Activated CD4-positive, alpha-beta T cell treated with anti-CD3 and anti-CD28 coated beads, Interleukin-10, Interleukin-2, amounts not matched to agents 100 ng/mL and 50 ng/mL, durations not matched to agents 16 hours and 8 hours (primary cell): ENCODE measurements at places on chromosomes 13 and 19.

- no peak for DNase-seq
Observed at GRCh38 chr13:98844021-98844420, 91.5 kb upstream of the SLC15A1 start.

GRCh38 chr19:5341448-5341820 is 822 bp upstream of the PTPRS start:
- DNase-seq: no peak

DNA sequence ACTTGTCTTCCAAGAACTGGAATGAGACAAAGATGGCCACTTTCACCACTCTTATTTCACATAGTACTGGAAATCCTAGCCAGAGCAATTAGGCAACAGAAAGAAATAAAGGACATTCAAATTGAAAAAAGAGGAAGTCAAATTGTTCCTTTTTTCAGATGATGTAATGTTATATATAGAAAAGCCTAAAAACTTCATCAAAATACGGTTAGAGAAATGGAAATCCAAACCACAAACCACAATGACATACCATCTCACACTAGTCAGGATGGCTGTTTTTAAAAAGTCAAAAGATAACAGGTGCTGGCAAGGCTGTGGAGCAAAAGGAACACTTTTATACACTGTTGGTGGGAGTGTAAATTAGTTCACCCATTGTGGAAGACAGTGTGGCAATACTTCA is 113.3 kb upstream of the SPRY2 start:
- DNase-seq: peak; percentile 1

GRCh38 chr19:45467456-45468158 is at the start of gene FOSB:
Gene FOSB (plus strand): TSS chr19:45467996. CDS start chr19:45468587, 591 bp downstream.
- DNase-seq: peak; percentile 96

- DNase-seq: no peak
Observed at GRCh38 chr19:58556622-58557220, 1.7 kb downstream of the UBE2M start.

DNA sequence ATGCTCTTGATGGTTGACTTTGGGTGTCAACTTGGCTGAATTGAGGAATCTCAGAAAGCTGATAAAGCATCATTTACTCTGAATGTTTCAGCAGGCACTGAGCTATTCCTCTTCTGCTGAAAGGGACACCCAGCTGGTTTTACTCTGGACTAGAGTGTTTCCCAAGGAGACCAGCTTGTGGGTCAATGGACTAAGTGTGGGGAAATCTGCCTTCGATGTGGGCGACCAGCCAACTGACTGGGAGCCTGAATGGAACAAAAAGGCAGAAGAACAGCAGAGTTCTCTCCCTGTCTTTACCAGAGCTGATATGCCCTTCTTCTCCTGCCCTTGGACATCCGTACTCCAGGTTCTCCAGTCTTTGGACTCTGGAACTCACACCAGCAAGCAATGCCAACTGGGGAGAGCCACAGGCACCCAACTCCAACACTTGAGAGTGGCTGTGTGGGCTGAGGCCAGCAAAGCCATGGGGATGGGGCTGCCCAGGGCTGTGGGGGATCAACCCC is 32.2 kb downstream of the MRPL57 start:
- DNase-seq: no peak

- DNase-seq: no peak
Observed at GRCh38 chr13:99022941-99023340, 45.1 kb upstream of the DOCK9 start.

DNA sequence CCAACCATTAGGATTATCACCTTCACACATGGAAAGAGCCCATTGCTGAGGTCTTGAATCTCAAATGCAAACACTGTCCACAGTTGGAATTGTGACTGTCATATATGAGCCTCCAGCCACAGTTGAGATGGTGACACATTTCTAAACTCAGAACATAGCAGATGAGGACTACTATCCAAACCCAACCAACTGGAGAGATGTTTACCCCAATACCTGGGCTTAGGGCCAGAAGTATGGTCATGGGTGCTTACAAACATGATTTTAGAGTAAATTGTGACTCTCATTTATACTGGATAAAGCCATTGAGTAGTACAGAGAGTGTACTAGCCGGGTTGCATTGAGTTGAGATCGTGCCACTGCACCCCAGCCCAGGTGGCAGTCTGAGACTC is 14.0 kb upstream of the ZNF681 start:
- DNase-seq: no peak

DNA sequence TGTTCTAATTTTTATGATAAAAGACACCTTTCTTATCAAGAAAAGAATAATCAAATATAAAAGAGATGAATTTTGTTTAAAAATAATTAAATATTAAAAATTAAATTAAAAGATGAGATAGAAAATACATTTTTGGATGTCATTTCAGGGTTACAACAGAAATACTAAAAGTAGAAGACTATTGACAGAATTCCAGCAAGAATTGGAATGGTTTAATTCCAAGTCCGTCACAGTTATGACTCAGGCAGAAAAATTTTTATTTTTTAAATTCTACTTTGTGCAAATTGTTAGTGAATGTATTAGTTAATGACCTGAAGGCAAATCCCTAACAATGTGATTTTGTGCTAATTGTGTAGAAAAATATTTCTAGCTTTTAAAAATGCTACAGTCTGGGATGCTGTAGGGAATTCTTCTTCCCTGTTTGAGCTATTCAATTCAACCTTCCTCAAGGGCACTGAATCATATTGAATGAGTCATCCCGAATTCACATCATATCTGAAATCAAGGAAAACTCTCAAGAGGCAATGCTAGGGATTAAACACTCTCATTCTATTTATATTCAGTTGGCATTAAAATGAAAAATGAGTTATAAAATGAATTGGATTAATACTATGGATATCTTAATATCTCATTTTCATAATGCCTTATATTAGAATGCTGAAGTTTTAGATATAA is 633.5 kb upstream of the ATXN8OS start:
- DNase-seq: no peak

DNA sequence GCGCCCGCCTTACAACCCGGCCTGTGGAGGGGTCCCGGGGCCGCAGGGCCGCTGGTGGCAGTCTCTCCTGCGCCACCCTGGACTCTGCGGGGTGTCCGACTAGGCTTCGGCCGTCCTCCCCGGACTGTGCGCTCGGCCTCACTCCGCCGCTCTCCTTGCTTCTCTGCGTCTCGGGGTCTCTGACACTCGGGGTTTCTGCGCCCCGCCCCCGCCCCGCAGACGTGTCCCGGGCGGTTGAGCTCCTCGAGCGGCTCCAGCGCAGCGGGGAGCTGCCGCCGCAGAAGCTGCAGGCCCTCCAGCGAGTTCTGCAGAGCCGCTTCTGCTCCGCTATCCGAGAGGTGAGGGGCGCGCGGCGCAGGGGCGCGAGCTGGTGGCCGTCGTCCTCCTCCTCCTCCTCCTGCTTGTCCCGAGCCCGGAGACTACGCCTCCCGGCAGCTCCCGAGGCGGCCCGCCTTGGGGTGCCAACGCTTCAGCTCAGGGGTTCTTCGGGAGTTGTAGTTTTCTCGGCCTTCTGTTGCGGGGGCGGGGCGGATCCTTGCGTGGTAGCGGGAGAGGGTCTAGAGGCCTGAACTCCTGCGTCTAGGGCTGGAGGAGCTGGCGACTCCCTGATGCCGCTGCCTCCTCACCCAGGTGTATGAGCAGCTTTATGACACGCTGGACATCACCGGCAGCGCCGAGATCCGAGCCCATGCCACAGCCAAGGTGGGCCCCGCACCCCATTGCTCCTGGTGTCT is 627 bp downstream of the LIN7B start:
- peak; percentile 61 for DNase-seq

DNA sequence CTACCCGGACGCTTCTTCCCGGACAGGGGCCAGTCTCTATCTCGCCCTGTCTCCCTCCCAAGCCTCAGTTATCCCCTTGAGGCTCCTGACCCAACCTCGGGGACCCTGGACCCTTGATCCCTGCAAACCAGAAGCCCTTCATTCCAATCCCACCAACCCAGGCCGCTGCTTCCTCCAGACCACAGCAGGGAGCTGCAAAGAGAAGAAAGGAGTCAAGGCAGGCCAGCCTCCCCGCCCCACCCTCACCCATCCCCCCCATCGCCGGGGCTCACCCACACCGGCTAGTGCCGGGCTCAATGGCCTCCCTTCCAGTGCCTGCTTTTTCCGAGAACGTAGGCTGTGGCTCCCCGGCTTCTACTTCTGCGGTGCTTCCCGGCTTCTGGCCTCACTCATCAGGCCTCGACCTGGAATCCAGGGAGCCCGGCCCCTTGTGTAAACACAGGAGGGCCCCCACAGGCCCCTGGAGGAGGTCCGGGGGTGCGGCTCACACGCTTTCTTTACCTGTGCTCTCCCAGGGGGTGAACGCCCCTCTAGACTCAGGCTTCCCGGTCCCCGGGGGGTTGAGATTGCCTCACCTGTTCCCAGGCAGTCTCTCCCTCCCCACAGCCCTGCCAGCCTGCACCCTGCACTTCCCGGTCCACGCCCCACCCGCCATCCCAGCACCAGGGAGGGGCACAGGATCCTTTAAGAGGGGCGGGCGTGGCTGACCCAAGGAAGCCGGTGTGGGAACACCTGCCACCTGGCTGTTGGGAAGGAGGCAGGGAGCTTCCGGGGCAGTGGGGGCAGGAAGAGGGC is at the start of gene FAM83E:
TSS of gene FAM83E (minus strand) at position 641 of the 795 bp plus-strand sequence. CDS start 1,704 bp downstream, outside the sequence.
- DNase-seq: no peak

GRCh38 chr19:56350416-56351045 is 35.9 kb upstream of the ZSCAN5A start:
- peak; percentile 52 for DNase-seq

DNA sequence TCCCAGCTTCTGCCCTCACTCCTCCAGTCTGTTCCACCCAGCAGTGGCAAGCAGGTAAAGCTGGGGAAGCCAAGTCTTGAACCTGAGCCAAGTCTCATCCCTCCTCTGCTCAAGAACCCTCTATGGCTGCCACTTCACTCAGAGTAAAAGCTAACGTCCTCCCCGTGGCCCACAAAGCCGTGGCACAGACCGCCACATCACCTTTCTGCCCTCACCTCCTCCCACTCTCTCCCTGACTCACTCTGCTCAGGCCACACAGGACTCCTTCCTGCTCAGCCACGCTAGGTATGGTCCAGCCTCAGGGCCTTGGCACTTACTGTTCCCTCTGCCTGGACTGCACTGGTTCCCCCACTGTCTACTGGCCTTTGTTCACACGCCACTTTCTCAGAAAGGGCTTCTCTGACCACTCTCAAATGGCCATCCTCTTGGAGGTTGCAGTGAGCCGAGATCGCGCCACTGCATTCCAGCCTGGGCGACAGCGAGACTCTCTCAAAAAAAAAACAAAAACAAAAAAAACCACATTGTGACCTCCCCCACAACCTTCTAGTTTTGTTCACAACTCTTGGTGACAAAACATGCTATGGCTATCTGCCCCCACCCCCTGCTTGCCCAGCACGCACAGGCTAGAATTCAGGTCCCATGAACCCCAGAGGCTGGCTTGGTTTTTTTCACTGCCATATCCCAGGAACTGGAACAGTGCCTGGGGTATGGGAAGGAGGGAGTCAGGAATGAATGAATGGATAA is 15.8 kb downstream of the NDUFB7 start:
- no peak for DNase-seq

DNA sequence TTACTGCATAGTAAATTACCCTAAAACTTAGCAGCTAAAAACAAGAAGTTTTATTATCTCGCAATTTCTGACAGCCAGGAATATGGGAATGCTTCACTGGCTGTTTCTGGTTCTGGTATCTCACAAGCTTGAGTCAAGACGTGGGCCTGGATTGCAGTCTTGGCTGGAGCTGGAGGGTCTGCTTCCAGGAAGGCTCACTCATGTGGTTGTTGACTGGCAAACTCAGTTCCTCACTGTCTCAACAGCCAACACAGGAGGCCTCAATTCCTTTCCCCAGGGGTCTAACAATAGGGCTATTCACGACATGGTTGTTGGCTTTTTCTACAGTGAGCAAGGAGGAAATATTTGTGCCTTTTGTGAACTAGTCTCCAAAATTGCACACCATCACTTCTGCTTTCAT is 146.3 kb downstream of the GPC5 start:
- no peak for DNase-seq

DNA sequence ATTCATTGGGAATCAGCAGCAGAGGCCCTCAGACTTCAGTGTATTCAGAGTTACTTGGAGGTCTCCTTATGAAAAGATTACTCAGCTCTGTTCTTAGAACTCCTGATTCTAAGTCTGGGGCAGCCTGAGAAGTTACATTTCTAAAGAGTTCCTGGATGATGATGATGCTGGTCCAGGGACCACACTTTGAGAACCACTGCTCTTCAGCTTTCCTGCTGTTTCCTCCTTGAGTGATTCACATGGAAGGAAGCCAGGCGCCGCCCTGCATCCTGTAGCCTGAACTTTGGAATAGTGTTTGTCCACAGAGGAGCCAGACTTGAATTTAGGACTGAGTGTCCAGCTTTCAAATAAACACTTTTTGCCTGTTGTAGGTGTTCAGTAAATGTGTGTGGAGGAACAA is 2.9 kb downstream of the CEBPG start:
- DNase-seq: no peak

DNA sequence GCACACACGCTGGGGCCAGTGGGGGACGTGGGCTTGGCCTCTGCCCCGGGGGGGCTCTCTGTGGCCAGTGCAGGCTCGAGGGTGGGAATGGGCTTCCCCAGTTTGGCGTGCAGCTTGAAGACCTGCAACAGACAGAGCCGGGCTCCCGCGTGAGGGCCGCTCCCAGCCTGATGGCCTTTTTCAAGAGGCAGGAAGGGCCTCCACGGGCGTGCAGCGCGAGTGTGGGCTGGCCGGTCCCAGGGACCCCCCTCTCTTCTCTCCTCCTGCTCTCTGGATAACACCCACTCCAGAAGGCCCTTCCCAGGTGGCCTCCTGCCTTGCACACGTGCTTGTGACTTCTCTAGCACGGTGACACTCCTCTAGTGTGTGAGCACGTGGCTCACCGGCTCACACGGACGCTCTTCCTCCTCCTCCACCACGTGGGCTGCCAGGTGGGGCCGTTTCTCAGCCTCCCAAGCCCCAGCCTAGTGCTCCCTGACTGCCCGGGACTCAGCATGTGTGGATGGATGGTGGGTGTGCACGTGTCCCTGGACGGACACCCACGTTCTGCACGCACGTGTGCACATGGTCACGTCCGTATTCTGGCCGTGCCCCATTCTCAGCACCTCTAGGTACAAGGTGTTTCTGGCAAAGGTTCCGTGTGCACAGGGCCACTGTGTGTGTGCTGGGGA is 39.2 kb upstream of the MATK start:
- DNase-seq: no peak
